ENCODE measurements at places on chromosomes 12 and 14.

- H3K4me3 ChIP-seq = no peak overlapping the region
- no peak for DNase-seq
- peaks cover 41% of the 10 kb centered on the region for H3K27me3 ChIP-seq
- peaks cover under 1% of the 10 kb centered on the region for H3K4me1 ChIP-seq
These were observed 90.8 kb downstream of the STAB2 start for GRCh38 chr12:103677905-103678304.

- no peaks in the 10 kb centered on the region for H3K4me1 ChIP-seq
- no peaks in the 10 kb centered on the region for H3K27me3 ChIP-seq
- H3K4me3 ChIP-seq = no peak overlapping the region
- no peak overlapping the region for H3K27ac ChIP-seq
These were observed 17.4 kb downstream of the CNOT2 start for GRCh38 chr12:70260646-70261045.

DNA sequence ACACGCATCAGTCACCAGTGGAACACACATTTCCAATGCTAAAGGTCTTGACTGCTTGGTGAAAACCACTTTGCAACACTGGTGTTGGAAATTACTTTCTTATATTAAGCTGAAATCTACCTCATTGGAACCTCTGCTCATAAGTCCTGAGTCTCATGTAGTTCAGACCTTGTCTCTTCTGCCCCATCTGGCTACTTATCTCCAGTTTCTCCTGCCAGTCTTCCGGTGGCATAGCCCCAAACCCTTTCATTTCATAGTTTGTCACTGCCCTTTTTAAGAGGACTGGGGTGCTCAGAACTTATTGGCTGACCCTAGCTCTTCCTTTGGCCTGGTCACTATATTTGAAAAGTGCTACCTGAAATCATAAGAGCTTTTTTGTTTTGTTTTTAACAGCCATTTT, 43.7 kb downstream of the HELB start:
- H3K27me3 ChIP-seq = no peaks in the 10 kb centered on the region
- H3K27ac ChIP-seq = no peak overlapping the region
- no peak overlapping the region for H3K4me3 ChIP-seq
- H3K4me1 ChIP-seq = no peaks in the 10 kb centered on the region
- no peaks in the 10 kb centered on the region for H3K36me3 ChIP-seq

DNA sequence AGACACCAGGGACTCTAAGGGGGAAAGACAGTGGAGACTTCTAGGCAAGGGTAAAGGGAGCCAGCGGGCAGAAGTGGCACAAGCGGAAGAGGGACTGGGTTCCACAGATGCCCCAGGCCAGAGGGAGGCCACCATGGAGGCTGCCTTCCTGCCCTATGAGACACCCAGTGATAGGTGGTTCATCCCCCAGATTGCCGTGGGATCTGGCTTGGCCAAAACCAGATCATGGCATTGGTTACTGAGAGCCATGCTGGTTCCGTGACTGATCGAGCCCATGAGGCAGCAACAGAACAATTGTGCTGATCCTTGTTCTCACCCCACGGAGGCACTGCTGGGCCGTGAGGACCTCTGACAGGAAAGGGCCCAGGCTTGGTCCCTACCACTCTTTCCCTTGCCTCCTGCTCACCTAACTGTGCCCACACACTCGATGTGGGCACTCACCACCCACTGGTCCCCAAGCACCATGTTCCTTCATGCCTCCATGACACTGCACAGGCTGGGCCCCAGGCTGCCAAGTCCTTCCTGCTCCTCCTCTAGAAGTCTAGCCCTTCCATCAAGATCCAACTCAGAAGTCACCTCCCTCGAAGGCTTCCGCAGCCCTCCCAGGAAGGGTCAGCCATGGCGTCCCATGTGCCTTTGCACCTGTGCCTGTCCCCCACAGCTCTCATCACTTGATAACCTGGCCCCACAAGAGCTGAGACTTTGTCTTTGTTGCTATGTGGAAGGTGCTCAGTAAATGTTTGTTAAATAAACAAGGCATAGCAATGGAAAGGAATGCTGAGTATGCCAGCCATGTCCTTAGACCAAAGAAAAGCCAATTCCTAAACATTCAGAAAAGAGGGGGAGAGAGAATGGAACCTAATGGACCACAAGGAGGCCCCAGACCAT, 7.3 kb downstream of the KRT79 start:
- H3K27ac ChIP-seq = no peak overlapping the region
- H3K4me3 ChIP-seq = no peak overlapping the region
- no peaks in the 10 kb centered on the region for H3K27me3 ChIP-seq
- DNase-seq = no peak

DNA sequence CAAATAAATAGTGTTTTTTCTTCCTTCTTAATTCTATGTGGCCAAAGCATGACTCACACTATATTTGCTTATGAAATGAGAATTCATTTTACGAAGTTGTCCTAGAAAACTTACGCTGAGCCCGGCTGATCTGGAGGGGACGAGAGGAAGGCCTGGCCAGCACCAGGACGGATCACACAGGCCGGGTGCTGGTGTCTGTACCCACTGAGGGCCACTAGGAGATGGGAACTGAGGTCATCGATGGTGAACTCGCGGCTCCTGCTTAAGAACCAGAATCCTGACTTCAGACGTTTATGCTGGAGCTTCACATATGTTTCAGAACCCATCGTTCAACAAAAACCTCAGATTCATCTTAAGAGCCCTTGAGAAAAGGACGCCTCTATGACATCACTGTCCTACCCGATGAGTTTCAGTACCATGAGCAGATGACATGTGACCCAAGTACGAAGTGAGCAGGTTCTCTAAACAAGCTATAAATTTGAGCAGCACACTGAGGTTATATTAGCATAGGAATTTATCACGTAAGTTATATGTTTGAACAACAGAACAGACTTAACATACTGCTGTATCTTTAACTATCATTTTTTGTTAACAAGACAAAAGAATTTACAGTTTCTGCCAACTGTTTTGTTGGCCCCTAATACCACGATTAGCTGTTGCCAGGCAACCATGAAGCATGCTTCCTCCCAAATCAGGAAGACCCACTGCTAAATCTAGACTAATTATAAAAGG, 111.9 kb downstream of the FOXN3 start:
- peaks cover 40% of the 10 kb centered on the region for H3K4me1 ChIP-seq
- H3K27me3 ChIP-seq = no peaks in the 10 kb centered on the region
- peak; percentile 77 for DNase-seq

DNA sequence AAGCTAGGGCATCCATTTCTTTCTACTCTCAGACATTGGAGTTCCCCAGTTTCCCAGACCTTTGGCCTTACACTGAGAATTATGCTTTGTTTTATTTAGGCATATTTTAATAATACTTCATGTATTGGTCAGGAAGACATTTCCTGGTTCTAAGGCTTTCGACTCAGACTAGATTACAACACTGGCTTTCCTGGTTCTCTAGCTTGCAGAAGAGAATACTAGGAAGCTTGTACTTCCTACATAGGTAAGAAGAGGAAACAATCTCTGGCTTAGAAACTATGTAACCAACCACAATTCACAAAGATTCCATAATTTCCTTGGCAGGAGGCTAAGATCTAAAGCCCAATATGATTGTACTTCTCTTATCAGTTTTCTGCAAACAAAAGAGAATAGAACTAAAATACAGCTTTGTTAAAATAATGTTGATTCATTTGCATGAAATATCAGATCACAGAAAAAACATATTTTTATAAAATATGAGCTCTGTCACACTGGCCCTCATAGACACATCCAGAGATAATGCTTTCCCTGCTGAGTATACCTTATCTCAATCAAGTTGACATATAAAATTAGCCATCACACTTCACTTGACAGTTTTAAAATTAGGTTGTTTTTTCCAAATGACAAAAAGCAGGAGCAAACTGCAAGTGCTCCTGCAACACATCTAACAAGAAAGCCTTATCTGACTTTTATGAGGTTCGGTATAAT, 30.5 kb downstream of the CLEC2D start:
- H3K4me1 ChIP-seq = no peaks in the 10 kb centered on the region
- no peak overlapping the region for H3K4me3 ChIP-seq
- DNase-seq = no peak

GRCh38 chr14:23164250-23164649, 19.2 kb downstream of the SLC7A8 start:
- peaks cover 9% of the 10 kb centered on the region for H3K4me1 ChIP-seq
- no peaks in the 10 kb centered on the region for H3K27me3 ChIP-seq
- DNase-seq = no peak
- no peak overlapping the region for H3K27ac ChIP-seq
- H3K4me3 ChIP-seq = no peak overlapping the region
- H3K36me3 ChIP-seq = no peaks in the 10 kb centered on the region

GRCh38 chr14:69370061-69370460, 28.0 kb downstream of the ERH start:
- DNase-seq = no peak
- H3K27me3 ChIP-seq = no peaks in the 10 kb centered on the region

DNA sequence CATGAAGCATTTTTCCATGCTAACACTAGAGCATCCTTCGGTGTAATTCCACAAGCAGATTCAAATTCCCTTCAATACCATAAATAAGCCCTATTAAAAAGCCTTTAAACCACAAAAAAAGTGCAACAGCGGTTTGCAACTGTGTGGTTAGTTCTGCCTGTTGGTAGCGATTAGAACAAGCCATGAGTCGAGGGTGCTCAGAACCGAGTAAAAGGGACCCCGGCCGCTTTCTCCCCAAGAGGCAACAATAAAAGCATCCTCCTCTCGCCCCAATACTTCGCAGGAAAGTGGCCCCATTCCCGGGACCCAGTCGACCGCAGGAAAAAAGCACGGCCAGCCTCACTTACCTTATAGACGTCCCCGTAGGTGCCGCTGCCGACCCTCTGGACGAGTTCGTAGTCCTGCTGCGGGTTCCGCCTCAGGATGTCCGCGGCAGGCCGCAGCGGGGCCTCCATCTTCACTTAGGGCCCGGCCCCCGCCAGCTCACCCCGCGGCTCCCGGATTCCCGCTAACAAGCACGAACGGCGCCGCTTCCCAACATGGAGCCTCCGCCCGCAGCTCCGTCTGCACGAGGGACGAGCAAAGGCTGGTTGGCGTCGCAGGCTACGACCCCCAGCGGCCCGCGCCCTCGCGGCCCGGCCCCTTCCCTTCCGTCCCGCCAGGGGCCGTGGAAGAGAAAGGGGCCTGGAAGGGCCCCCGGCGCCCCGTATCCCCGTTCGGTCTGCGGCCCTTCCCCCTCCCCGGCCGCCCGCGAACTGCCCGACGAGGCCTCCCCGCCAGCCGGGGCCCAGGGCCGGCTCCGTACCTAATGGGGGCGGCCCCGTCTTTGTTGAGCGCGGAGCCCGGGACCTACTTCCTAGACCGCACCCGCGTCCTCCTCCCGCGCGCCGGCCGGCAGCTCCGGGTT, 521 bp downstream of the MAP4K5 start:
- DNase-seq = peak; percentile 34
- H3K36me3 ChIP-seq = no peaks in the 10 kb centered on the region

- H3K4me3 ChIP-seq = no peak overlapping the region
- no peaks in the 10 kb centered on the region for H3K36me3 ChIP-seq
- no peak overlapping the region for H3K27ac ChIP-seq
- H3K4me1 ChIP-seq = peaks cover 38% of the 10 kb centered on the region
These were observed 2.5 kb upstream of the TEP1 start for GRCh38 chr14:20415782-20416206.

- H3K4me3 ChIP-seq = no peak overlapping the region
- H3K27me3 ChIP-seq = no peaks in the 10 kb centered on the region
- H3K36me3 ChIP-seq = no peaks in the 10 kb centered on the region
- H3K27ac ChIP-seq = no peak overlapping the region
- no peaks in the 10 kb centered on the region for H3K4me1 ChIP-seq
- DNase-seq = no peak
These were observed 938.0 kb downstream of the GALC start for GRCh38 chr14:87055007-87055406.

GRCh38 chr12:83985084-83985483, 927.5 kb downstream of the SLC6A15 start:
- no peaks in the 10 kb centered on the region for H3K27me3 ChIP-seq
- peak; percentile 39 for DNase-seq
- H3K27ac ChIP-seq = no peak overlapping the region

GRCh38 chr12:122197612-122197966, 5.9 kb upstream of the B3GNT4 start:
- no peaks in the 10 kb centered on the region for H3K36me3 ChIP-seq
- H3K4me1 ChIP-seq = peaks cover 6% of the 10 kb centered on the region
- H3K27ac ChIP-seq = no peak overlapping the region
- no peak overlapping the region for H3K4me3 ChIP-seq
- no peaks in the 10 kb centered on the region for H3K27me3 ChIP-seq

GRCh38 chr12:54437243-54437642, 18.2 kb upstream of the ITGA5 start:
- no peaks in the 10 kb centered on the region for H3K36me3 ChIP-seq
- no peak overlapping the region for H3K27ac ChIP-seq
- H3K27me3 ChIP-seq = peaks cover 4% of the 10 kb centered on the region
- H3K4me1 ChIP-seq = peaks cover 30% of the 10 kb centered on the region
- H3K4me3 ChIP-seq = no peak overlapping the region

- H3K36me3 ChIP-seq = no peaks in the 10 kb centered on the region
- no peak for DNase-seq
- H3K27me3 ChIP-seq = no peaks in the 10 kb centered on the region
These were observed 48.4 kb downstream of the GCH1 start for GRCh38 chr14:54854181-54854580.

- H3K36me3 ChIP-seq = no peaks in the 10 kb centered on the region
- no peak overlapping the region for H3K4me3 ChIP-seq
- no peak for DNase-seq
- H3K4me1 ChIP-seq = peaks cover 4% of the 10 kb centered on the region
- H3K27ac ChIP-seq = no peak overlapping the region
- H3K27me3 ChIP-seq = no peaks in the 10 kb centered on the region
These were observed 36.8 kb downstream of the NIN start for GRCh38 chr14:50794068-50794645.

- peaks cover 27% of the 10 kb centered on the region for H3K4me1 ChIP-seq
- H3K27me3 ChIP-seq = no peaks in the 10 kb centered on the region
- H3K4me3 ChIP-seq = no peak overlapping the region
- DNase-seq = peak; percentile 71
These were observed 5.1 kb upstream of the CNIH1 start for GRCh38 chr14:54446161-54446693.

DNA sequence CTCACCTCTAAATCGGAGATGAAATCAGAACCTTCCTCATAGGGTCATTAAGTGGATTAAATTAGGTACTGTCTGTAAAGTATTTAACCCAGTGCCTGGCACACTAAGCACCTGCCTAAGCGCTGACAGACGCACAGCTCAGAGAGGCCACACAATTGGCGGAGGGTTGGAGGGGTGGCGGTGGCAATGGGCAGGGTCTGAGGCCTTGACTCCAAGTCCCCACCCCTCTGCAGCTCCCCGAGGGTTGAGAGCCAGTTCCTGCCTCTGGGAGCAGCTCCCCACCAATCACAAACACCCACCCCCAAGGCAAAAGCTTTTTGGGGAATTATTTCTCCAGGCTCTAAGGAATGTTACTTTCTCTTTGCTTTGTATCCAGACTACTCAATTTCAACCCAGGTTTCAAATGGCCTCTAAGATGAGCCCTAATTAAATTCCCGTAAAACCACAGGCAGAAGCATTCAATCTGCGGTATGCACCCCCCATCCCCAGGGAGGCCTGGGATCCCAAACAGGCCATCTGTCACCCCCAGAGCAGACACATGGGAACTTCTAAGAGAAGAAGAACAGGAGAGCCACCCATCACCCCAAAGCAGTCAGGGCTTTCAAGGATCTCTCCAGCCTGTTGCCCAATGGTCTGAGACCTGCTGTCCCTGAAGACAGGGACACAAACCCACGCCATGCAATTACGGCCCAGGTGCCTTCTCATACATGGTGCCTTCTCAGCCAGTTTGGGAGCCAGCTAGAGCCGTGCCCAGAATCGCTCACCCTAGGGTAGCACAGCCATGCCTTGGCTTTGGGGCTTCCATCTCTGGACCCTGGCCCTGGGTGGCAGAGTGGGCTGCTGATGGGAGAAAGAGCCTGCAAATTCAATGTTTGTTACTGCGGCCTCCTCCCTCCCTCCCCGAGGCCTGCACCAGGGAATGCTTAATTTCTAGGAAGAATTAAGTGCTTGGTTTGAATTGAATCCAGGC, 66.1 kb downstream of the CHGA start:
- no peak overlapping the region for H3K4me3 ChIP-seq
- peaks cover 20% of the 10 kb centered on the region for H3K4me1 ChIP-seq
- DNase-seq = no peak
- H3K27ac ChIP-seq = no peak overlapping the region
- 0 out of 2 replicates have a peak, but pooled peaks cover 2% of the 10 kb centered on the region for H3K36me3 ChIP-seq

Data from PC-3 (cell line).